Epithelial cell of umbilical artery (primary cell): ENCODE measurements at places on chromosomes 4 and X. TPM values are rescaled to one million over a fixed set of nuclear protein-coding genes. Genes with fewer than 3 reads are reported as not detected.

PRAF2 gene
- total RNA-seq: 4.6 and 5.2 TPM in 2 replicates

RASL11B gene
- total RNA-seq: 0.15 TPM in 1 of 2 replicates, not detected in the other

EREG gene
- under 0.01 TPM in 1 of 2 replicates, not detected in the other for total RNA-seq

OTUD6A gene
- not detected in 2 replicates for total RNA-seq

TMPRSS11B gene
- not detected in 2 replicates for total RNA-seq

FGA gene
- not detected in 2 replicates for total RNA-seq

AREG gene
- 0.32 TPM in 1 of 2 replicates, not detected in the other for total RNA-seq

ITIH6 gene
- total RNA-seq: not detected in 2 replicates

NAT8L gene
- 0.32 TPM in 1 of 2 replicates, not detected in the other for total RNA-seq

FRMD7 gene
- not detected in 2 replicates for total RNA-seq

HSD17B13 gene
- not detected in 2 replicates for total RNA-seq

BBS12 gene
- 3.9 and 6.2 TPM in 2 replicates for total RNA-seq

GPR50 gene
- total RNA-seq: not detected in 2 replicates

SEC24B gene
- total RNA-seq: 10.2 and 10.7 TPM in 2 replicates

MAGED4 gene
- total RNA-seq: 2.0 and 18.2 TPM in 2 replicates

PPP1R2C gene
- total RNA-seq: not detected in 2 replicates

MAGEB6 gene
- not detected in 2 replicates for total RNA-seq

SLITRK4 gene
- 10.0 and 36.1 TPM in 2 replicates for total RNA-seq

AKAP14 gene
- not detected in 2 replicates for total RNA-seq

PGK1 gene
- total RNA-seq: 321 and 382 TPM in 2 replicates

NAA11 gene
- total RNA-seq: not detected in 2 replicates

CFP gene
- total RNA-seq: under 0.01 TPM in 2 replicates

GAB1 gene
- 9.7 and 15.3 TPM in 2 replicates for total RNA-seq

LONRF3 gene
- total RNA-seq: 9.4 and 14.7 TPM in 2 replicates

RBMX gene
- 229 and 245 TPM in 2 replicates for total RNA-seq

TSPAN6 gene
- total RNA-seq: 66.3 and 69.6 TPM in 2 replicates

ADH4 gene
- not detected in 2 replicates for total RNA-seq
